ENCODE measurements at places on chromosomes 5 and 9.

DNA sequence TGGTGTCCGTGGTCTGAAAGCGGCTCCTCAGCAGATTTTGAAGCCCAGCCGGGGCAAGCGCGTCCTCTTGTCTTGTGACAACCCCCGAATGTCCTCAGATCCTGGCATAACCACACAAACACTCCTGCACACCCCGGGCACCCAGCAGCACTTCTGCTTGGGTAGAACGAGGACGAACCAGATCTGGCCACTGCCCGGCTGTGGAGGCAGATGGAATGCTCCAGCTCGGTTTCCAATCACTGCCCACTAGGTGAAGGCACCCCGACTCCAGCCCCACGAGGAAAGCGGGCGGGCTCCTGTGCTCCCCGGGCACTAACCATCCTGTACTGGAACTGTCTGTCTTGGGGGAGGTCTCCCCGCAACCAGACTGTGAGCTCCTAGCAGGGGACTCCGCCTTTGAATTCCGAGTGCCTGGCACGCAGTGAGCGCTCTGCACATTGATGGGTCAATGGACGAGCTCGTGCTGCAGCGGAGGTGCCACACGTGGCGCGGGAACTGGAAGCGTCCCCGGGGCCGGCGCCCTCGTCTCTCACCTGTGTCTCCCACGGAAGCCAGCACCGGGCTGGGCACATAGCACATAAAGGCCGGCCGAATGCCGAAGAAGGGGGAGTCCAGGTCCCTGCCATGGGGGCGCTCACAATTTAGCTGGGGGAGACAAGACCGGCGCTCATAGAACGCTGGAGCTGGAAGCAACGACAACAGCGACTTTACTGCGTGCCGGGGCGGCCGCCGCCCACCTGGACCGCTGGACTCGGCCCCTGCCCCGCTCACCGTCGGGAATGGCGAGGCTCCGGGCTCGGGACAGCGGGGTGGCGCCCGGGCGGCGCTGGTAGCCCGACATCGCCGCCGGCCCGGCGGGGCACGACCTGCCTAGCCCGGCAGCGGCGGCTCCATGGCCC is 608 bp downstream of the ENTR1 start:
- no peak for DNase-seq

- DNase-seq, result no peak
These were observed 15.2 kb upstream of the SLC35D2 start for GRCh38 chr9:96398582-96399324.

DNA sequence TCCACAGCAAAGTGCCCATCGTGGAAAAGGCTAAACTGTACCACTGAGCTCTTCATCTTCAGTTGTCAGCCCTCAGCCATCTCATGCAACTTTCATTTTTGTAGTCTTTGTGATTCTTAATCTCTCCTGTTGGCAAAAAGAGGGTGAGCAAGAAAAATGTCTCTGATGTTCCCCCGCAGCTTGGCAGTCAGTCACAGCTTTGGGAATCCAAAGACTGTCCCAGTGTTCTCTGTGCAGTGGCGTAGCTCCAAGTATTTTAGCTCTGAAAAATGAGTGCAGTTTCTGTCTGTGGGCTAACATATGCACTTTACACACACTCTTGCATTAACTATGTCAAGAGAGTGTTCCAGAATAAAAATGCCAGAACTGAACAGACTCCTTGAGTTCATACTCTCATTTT is 372.2 kb downstream of the TMEM232 start:
- DNase-seq, result no peak

- DNase-seq, result no peak
These were observed 3.9 kb downstream of the NR2F1 start for GRCh38 chr5:93586736-93587596.

- DNase-seq, result peak; percentile 94
These were observed 51.9 kb downstream of the TGFBI start for GRCh38 chr5:136080483-136081216.

DNA sequence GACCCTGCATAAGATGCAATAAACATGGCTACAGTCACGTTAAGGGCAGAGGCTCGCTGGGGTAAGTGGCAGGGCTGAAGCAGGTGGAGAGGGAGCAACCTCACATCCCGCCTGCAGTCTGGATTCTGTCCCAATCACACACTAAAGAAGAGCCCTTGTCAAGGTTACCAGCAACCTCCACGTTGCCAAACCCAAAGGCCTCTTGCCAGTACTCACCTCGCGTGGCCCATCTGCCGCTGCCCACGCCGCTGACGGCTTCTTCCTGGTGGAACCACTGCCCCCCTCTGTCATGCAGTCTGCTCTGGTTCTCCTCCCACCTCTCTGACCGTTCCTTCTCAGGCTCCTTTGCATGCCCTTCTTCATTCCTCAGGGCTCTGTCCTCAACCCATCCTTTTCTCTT is 8.8 kb downstream of the AQP7 start:
- DNase-seq, result peak; percentile 34

GRCh38 chr9:22363421-22363887 is 83.2 kb upstream of the DMRTA1 start:
- DNase-seq, result no peak

- peak; percentile 74 for DNase-seq
These were observed 2.3 kb downstream of the P4HA2 start for GRCh38 chr5:132225165-132226032.

GRCh38 chr5:149719666-149720065 is 10.4 kb upstream of the PPARGC1B start:
- no peak for DNase-seq

GRCh38 chr9:108186642-108187395 is 669.0 kb downstream of the ACTL7B start:
- peak; percentile 83 for DNase-seq

DNA sequence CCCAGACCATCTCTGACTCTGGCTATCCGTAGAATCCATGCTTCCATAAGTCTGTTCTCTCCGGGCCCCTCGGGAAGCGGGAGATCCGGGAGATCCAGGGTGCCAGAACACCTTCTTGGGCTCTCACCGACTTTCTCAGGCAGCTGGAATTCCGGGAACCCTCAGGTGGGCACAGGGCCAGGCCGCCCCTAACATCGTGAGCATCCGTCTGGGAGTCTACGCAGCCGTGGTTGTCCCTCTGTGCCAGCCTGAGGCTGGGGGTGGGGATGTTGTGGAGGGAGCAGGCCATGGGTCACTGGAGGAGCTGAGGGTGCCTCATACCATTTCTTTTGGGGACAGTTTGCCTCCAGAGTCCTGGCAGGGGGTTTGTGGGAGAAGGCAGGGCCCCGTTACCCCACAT is 92.3 kb upstream of the COL5A1 start:
- DNase-seq, result peak; percentile 27

DNA sequence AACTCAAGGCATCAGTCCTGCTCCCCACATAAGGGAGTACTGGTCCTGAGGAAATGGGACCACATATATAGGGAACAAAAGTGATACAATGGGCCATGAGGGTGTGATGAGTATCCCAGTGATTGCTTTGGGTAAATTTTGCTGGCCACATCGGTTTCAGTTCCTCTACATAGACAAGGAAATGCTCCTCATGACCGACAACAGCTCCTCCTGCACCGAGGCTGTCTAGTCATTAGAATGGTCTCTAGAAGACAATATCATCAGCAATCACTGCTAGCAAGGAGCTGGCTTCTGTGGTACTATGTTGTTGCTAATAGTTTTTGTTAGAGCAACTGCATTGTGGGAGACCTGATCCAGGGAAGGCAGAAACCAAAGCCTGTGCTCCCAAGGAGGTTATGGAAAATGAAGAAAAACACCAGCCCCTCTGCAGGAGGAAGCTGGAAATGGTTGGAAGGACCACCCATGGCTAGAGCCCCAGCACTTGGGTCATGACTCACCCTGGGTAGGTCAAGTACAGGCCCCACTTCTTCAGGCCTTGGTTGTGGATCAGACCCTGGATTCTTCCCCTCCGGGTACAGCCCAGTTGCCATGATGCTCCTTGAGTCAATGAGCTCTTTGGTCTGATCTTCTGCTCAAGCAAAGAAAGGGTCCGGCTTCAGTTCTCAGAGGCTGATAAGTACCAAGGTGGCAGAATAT is 3.4 kb upstream of the CTSL start:
- DNase-seq, result no peak

DNA sequence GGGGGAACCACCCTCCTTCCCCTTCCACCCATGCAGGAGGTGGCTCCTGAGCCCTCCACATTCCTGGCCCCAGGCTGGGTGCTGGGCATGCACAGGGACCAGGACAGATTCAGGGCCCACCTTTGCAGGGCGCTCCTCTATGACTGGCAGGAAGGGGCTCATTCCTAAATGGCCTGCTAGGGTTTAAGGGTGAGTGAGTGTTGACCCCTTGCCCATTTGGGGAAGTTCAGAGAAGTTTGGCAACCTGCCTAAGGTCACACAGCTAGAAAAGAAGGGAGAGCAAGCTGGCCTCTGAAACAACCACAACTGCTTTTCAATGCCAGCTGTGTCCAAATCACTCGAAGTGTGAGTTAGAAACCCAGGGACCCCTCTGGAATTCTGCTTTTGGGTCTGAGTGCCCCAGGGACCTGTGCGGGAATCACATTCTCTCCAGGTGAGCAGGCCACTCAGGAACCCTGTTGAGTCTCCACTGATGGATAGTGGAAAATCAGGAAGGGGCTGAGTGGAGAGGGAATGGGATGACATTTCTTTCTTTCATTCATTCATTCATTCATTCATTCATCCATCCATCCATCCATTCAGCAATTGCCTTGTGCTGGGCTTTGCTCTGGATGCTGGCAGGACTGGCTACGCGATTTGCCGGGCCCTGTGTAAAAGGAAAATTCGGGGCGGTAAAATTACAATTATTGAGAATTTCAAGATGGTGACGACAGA is 191.9 kb downstream of the C9orf50 start:
- no peak for DNase-seq

- no peak for DNase-seq
These were observed 24.0 kb downstream of the NR6A1 start for GRCh38 chr9:124747065-124747464.

DNA sequence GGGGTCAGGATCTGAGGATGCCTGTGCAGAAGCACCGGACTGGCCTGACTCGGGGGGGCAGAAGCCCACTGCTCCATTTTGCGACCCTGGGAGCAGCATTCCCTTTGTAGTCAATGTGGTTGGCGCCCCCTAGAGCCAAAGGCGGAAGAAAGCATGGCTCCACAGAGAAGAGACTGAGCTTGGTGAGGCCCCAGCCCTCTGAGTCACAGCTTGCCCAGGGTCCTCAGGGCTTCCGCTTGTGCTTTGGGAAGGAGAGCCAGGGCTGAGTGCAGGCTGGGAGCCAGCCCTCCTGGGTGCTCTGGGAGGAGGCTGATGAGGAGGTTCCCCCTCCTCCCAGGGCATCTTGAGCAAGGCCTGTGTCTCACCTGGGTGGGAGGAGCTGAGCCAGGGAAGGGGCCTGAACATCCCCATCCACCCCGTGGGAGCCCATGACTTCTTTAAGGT is 5.5 kb upstream of the AQP3 start:
- peak; percentile 35 for DNase-seq

- DNase-seq, result no peak
These were observed 1.3 kb downstream of the TCF7 start for GRCh38 chr5:134115806-134116175.

DNA sequence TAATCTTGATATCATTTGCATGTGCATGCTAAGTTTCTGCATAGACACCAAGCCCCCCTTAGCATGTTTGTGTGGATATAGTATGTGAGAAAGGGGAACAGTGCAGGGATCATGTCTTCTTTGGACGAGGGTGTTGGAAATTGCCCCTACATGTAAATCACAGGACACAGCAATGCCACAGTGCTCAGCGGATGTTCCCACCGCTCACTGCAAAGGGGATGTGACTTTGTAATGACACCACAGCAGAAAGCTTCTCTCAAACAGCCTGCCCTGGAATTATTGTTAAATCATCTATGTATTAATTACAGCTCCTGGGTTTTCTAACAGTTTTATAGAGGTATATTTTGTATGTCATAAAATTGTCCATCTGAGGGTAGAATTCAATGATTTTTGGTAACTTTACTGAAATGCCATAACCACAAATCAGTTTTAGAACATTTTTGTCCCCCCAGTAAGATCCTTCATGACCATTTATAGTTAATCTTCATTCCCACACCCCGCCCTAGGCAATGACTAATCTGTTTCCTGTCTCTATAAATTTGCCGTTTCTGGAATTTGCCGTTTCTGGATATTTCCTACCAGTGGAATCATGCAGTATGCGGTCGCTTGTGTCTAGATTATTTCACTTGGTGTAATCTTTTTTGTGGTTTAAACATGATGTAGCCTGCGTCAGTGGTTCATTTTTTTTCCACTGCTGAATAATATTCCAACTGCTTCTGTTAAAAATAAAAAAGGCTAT is 648.5 kb upstream of the WWC1 start:
- no peak for DNase-seq

GRCh38 chr9:136854113-136854841 is 2.1 kb downstream of the MAMDC4 start:
- DNase-seq, result peak; percentile 54

DNA sequence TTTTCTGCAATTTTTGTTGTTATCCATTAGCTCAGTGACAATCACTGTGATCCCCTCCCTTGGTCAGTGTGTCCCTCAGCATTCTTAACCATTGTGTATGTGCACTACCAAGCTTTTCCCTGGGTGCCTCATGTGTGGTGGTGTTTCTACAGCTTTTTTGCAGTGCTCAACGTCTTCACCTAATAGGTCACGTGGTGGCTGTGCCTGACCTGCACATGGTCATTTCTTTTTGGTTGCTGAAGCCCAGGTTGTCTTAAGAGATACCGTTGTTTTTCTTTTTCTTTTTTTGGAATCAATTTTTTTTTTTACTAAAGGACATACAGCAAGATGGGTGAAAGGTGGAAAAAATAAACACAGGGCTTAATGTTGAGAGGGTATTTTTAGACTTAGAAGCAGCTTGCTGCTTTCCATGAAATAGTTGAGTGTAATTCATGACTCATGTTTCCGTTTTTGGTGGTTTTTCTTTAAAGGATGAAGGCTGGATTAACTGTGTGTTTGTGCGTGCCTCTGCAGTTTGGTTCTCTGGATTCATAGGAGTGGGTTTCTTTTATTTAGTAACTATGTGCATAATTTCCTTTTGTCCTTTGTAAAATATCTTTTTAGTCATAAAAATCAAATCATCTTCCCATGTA is 22.2 kb downstream of the SH3GL2 start:
- no peak for DNase-seq

DNA sequence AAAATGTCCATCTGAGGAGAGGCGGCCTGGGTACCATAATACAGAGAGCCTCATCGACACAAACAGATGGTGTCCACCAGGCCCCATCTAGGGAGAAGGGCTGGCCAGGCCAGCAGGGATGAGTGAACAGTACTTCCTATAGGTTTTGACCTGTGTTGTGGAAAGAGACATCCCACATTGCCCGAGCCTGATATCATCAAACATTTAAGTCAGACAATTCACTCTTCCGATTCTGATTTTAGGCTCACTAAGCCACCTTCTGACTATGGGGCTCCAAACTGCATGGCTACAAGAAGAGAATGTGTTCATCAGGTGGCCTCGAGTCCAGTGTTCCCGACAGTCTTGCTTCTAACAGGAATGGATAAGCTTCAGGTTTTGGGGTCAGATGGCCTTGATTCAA is 38.9 kb downstream of the SLC22A5 start:
- DNase-seq, result no peak

DNA sequence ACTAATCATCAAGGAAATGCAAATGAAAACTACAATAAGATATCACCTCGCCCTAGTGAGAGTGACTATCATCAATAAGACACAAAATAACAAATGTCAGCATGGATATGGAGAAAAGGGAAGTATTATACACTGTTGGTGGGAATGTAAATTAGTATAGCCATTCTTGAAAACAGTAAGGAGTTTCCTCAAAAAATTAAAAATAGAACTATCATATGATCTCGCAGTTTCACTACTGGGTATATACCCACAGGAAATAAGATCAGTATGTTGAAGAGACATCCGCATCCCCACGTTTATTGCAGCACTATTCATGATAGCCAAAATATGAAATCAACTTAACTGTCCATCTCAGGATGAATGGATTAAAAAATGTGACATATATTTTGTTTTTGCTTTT is 31.6 kb upstream of the STK32A start:
- DNase-seq, result no peak
